ENCODE measurements at places on chromosomes 2 and 18. TPM values are rescaled to one million over a fixed set of nuclear protein-coding genes. Genes with fewer than 3 reads are reported as not detected.
A peak's percentile ranks its signal among the peaks of the same experiment; 100 is the strongest.

MC5R gene
- polyA plus RNA-seq: not detected

RAD51AP2 gene
- not detected for polyA plus RNA-seq

SF3B1 gene
- polyA plus RNA-seq: 136 TPM

PCARE gene
- polyA plus RNA-seq: 0.25 TPM

DNA sequence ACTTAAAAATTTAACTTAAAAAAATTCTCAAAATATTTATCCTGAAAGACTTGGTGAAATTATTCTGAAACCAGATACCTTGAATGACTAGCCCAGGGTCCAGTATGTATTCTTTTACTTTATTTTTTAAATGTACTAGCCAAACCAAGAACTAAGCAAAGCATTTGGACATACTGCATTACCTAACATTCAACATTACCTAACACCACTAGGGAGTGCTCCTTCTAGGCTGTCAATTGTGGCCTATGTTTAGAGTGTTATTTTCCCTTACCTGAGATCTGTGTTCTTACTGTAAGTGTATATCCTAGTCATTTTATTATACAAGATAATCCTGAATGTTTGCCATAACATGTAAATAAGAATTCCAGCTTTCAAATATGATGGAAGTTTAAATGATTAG lies 496.6 kb downstream of the PTPRM start:
- DNase-seq: no peak

GRCh38 chr2:128642821-128643220 lies 324.2 kb upstream of the HS6ST1 start:
- no peak for DNase-seq

GRCh38 chr2:21944536-21944935 lies 820.8 kb downstream of the TDRD15 start:
- DNase-seq: no peak

- no peak for DNase-seq
These were observed 1083.2 kb downstream of the SOCS6 start for GRCh38 chr18:71371951-71372605.

GRCh38 chr2:106192752-106193689 lies 1.1 kb downstream of the UXS1 start:
- DNase-seq: peak; percentile 26

- no peak for DNase-seq
These were observed 279.3 kb downstream of the TMX3 start for GRCh38 chr18:68435581-68435980.

- no peak for DNase-seq
These were observed 177.3 kb downstream of the AGAP1 start for GRCh38 chr2:235670974-235671787.

GRCh38 chr2:85823951-85824350 lies 64.8 kb downstream of the ST3GAL5 start:
- DNase-seq: no peak

DNA sequence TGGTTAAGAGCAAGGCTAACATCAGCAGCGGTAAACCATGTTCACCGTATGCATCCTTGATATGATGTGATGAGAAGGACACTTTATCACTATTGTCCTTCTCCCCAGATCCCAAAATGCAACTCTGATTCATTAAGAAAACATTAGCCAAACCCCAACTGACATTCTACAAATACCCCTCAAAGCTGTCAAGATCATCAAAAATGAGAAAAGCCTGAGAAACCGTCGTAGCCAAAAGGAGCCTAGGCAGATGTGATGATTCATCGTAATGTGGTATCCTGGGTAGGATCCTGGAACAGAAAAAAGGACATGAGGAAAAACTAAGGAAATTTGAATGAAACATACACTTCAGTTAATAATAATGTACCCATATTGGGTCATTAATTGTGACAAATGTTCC lies 67.3 kb upstream of the ST6GAL2 start:
- no peak for DNase-seq
